ENCODE measurements at places on chromosomes 12 and 14. TPM values are rescaled to one million over a fixed set of nuclear protein-coding genes. Genes with fewer than 3 reads are reported as not detected.

PPM1H gene
- total RNA-seq, result 12.9 TPM

CCDC177 gene
- total RNA-seq, result not detected

DENR gene
- total RNA-seq, result 20.9 TPM

ATG101 gene
- total RNA-seq, result 16.4 TPM

GLIPR1 gene
- total RNA-seq, result 10.1 TPM

CAPRIN2 gene
- 12.1 TPM for total RNA-seq

CHD8 gene
- total RNA-seq, result 42.4 TPM

ACVRL1 gene
- 16.2 TPM for total RNA-seq

INSM2 gene
- not detected for total RNA-seq

PLEKHG7 gene
- total RNA-seq, result 0.47 TPM

CCNB1IP1 gene
- 28.9 TPM for total RNA-seq

KIF26A gene
- 5.3 TPM for total RNA-seq

HCAR3 gene
- total RNA-seq, result not detected

PLD4 gene
- 0.22 TPM for total RNA-seq

GNB3 gene
- total RNA-seq, result 1.9 TPM

RNASE2 gene
- total RNA-seq, result 0.72 TPM

ARHGAP9 gene
- 3.5 TPM for total RNA-seq

KLHL33 gene
- 0.34 TPM for total RNA-seq

TSHR gene
- not detected for total RNA-seq

SERPINA12 gene
- total RNA-seq, result not detected

BBS10 gene
- 6.4 TPM for total RNA-seq

CPNE6 gene
- total RNA-seq, result not detected

SIX6 gene
- total RNA-seq, result not detected

TAS2R30 gene
- 1.7 TPM for total RNA-seq

RIPK3 gene
- total RNA-seq, result 12.1 TPM

GUCY2C gene
- not detected for total RNA-seq

HOXC10 gene
- 0.08 TPM for total RNA-seq

LRCOL1 gene
- not detected for total RNA-seq

ZBTB39 gene
- total RNA-seq, result 2.4 TPM

C12orf60 gene
- 1.0 TPM for total RNA-seq

PTPRO gene
- total RNA-seq, result not detected

INHBC gene
- total RNA-seq, result not detected
